ENCODE measurements at places on chromosomes 2 and 18. TPM values are rescaled to one million over a fixed set of nuclear protein-coding genes. Genes with fewer than 3 reads are reported as not detected.

GRCh38 chr2:241386519-241386918 is 30.4 kb downstream of the FARP2 start:
- DNase-seq: no peak

GRCh38 chr2:8116661-8117060 is 565.2 kb upstream of the ID2 start:
- DNase-seq: no peak

DNA sequence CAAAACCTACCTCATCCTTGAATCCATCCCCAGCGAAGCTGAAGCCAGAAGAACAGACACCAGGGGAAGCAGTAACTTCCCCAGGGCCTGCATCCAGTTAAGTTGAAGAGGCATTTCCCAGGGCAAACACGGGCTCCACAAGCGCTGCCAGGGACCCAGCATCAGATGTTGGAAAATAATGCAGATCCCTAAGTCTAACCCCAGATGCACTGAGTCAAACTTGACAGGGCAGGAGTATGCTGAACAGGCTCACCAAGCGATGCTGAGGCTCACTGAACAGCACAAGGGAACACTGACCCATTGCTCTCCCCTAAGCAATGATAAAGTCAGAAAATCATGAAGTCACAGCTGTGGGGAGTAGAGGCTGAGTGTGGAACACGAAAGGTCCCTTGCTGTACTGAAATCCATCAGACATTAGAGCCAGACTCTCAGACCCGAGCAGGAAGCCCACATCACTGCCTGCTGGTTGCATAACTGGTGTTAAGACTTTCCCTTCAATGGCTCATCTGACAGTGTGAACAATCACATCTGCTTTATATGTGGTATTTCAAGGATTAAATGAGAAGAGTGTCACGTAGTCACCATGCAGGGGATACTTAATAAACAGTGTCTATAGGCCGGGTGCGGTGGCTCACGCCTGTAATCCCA is 36.2 kb downstream of the TNS1 start:
- DNase-seq: no peak

GRCh38 chr2:10559634-10560224 is 111.6 kb upstream of the ODC1 start:
- no peak for DNase-seq

GRCh38 chr2:109120166-109120565 is 8.8 kb upstream of the SH3RF3 start:
- DNase-seq: no peak

DNA sequence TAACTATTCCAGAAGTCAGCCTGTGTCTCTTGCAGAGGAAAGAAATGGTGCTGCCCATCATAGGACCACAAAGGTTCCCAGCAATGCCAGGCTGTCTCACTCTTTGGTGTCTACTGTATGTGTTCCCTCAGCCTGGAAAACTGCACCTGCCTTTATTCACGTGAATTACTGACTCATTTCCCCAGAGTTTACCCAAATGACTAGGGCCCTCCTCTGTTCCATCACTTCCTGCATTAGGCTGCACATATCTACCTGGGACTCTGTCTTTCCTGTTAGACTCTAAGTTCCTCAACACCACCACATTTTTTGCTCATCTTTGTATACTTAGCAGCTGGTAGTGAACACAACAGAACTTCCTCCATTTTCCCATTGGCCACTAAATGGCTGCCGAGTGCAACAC is 188.3 kb downstream of the FHOD3 start:
- DNase-seq: no peak

- DNase-seq: no peak
Observed at GRCh38 chr18:43248610-43249249, 28.6 kb downstream of the SYT4 start.

GRCh38 chr2:44397447-44398175 is 35.9 kb downstream of the CAMKMT start:
- DNase-seq: no peak

DNA sequence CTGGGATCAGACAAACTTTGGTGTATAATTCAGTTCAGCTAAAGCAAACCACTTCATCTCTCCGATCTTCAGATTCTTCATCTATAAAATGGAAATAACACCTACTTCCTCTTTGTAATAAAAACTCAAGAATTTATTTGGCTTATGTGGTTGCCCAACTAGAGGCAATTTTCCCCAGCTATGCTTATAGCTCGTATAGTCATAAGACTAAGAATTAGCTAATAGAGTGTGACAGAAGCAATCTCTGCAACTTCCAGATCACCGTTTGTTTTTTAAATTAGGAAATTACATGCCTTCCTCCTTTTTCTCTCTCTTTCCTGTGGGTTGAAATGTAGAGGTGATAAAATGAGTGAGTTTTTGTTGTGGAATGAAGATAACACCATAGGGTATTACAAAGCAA is 35.3 kb upstream of the KCNF1 start:
- no peak for DNase-seq

DNA sequence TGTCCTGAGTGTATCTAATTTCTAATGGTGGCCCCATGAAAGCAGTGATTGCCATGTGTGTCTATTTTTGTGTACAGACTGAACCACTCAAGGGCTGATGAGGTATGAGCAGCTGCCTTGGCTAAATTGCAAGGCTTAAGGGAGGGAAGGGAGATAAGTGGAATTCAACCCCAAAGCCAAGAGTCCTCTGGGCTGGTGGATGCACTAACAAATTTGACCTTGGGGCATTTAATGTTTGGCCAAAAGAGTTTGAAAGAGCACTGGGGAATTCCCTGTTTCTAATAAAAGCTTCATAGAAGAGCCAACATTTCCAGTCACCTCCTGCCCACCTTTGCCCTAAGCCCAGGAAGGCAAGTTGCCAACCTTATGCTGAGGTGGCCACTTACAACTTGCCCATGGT is 172.1 kb downstream of the SETBP1 start:
- DNase-seq: no peak

- DNase-seq: no peak
Observed at GRCh38 chr2:26754972-26755670, 9.0 kb upstream of the SLC35F6 start.

DNA sequence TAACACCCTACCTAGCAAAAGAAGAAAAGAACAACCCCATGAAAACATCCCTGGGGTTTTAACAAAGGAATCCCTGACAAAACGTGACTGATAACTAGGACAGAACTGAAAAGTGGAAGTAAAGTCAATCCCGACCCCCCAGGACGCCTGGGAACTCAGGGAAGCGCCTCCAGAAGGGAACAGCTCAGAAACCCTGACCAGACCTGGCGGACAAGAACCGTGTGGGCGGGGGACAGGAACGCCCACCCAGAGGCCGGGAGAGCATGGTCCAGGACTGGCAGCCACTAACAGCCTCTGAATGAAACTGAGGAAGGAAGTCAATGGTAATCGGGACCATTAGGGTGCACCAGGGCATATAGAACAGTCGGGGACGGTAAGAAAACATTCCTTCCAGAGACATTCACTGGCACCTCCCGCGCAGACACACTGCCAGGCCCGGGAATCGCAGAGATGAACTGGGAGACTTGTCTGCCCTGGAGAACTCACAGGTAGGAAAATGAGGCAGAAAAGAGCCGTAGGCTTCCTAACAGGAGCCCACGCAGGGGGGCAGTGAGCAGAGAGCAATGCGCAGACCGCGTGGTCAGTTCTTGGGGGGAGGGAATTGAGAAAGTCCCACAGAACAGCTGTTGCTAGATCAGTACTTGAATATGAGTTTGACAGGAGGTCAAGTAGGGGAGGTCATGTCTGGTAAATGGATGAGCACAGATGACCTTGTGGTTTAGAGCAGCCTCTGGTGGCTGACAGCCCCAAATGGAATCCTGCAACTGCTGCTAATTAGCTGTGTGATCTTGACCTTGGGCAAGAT is 1.3 kb upstream of the TBC1D8 start:
- DNase-seq: no peak

GRCh38 chr18:64097497-64097896 is 51.4 kb downstream of the LINC00305 start:
- DNase-seq: no peak

GRCh38 chr2:226234187-226234586 is 565.4 kb downstream of the IRS1 start:
- no peak for DNase-seq

DNA sequence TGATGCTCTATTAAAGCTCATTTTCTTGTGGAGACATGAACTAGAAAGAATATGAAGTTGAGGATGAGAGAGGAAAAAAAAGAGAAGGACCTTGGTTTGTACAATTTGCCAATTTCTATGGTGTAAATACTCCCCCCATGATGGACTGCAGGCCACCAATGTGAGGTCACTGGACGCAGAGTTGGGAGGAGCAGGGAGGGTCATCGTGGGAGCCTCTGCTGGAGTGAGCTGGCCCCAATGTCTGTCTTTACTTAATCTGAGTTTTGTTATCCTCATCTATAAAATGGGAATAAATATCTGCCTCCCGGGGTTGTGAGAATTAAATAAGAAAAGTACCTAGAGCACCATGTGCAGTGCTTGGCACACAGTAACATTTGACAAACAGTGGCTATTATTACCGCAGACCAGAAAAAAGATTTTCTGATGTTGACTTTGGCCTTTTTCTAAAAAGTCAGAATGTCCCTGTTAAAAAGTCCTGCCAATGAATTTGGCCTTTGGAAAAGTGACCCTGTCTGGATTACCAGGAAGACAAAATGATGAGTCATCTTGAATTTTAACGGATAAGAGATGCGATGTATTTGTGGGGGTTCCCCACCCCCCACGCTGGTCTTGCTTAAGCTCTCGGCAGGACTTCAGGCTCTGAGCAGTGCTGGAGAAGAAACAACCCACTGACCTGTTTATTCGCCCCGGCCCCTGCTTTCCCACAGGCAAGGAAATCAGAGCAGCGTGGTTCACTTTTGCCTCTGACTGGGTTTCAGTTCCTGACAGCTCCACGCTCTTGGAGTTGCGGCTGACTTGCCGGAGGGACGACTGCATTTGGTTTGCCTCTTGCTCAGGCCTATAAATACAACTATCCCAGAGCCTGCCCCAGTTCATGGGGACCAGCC is 50.3 kb upstream of the FOSL2 start:
- DNase-seq: peak; percentile 23

DNA sequence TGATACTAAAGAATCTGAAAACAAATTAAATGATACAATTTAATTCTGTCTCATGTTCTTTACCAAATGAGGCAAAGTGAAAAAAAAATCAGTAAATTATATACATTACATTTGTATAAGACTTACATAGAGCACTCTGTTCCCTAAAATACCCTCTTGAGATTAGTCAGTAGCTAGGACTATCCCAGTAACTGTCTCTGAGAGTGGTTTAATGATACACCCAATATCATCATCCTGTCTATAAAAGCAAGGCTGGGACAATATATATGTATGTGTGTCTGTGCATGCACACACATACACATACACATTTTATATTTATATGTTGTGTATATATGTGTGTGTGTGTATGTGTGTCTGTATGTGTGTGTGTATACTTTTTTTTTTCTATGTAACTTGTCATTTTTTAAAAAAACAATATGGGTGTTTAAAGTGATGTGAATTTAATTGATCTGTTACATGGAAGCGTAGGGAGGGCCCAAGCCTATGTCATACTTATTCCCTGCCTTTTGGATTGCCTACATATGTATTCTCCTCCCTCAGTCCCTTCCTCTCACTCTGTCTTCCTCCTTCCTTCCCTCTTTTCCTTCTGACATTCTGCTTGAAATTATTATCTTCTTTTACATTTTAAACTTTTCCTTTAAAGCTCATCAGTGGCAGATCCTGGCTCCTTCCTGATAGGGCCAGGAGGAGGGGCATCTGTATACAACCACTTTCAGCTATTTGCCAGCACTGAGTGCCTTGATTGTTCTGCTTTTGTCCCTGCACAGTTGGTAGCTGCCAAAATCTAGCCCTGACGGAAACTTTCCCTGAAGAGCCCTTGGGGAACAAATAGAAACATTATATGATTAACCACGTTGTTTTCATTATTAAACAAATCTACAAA is 6.8 kb downstream of the ASXL3 start:
- no peak for DNase-seq

DNA sequence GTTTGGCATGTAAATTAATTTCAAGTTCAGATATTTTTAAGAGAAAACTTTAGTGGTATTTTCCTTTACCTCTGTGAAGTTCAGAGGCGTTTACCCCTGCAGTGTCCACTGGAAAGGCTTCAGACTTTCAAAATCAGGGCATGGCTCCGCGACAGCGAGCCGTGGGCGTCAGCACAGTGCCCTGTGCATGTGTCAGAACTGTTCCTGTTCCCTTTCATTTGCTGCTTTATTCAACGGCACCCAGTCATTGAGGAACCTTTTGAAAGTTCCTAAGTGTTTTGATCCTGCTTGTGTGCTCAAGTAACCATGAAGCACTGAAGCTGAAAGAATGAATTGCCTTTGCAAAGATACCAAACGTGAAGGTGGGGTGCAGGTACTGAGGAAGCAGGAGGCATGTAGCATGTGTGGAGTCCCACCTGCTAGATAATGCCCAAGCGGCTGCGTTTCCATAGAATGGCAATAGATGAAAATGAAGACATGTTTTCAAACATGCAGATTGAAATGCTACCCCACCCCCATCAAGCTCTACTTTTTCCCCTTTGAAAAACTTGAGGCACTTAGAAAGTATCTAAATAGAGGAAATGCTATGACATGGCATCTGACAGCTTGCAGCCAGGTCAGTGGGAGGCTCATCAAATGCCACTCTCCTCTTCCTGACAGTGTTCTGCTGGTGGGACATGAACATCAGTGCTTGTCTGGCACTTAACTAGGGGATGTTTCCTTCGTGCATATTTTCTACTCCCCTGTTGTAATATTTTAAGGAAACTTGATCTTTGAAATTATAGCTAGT is 148.6 kb downstream of the ZNF236 start:
- DNase-seq: no peak

GRCh38 chr2:64978514-64979268 is 10.5 kb upstream of the SLC1A4 start:
- no peak for DNase-seq

- DNase-seq: no peak
Observed at GRCh38 chr2:134758633-134759032, 39.8 kb upstream of the TMEM163 start.

DNA sequence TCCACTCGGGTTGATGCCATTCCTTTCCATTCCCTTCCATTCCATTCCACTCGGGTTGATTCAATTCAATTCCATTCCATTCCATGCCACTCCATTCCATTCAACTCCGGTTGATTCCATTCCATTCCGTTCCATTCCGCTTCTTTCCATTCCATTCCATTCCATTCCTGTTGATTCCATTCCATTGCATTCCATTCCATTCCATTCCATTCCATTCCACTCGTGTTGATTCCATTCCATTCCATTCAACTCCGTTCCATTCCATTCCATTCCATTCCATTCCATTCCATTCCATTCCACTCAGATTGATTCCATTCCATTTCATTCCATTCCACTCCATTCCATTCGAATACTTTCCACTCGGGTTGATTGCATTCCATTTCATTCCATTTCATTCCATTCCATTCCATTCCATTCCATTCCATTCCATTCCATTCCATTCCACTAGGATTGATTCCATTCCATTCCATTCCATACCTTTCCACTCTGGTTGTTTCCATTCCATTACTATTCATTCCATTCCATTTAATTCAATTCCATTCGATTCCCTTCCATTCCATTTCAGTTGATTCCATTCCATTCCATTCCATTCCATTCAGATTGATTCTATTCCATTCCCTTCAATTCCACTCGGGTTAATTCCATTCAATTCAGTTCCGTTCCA is 1141.8 kb downstream of the RPIA start:
- no peak for DNase-seq

The HOXD10 gene
- not detected for polyA plus RNA-seq

The GAREM2 gene
- 8.0 TPM for polyA plus RNA-seq

The B3GNT2 gene
- polyA plus RNA-seq: 29.6 TPM

The OTOF gene
- polyA plus RNA-seq: not detected

The SPEG gene
- polyA plus RNA-seq: 23.3 TPM

The PRR30 gene
- not detected for polyA plus RNA-seq

The RAB12 gene
- polyA plus RNA-seq: 55.6 TPM

The IL18R1 gene
- 3.0 TPM for polyA plus RNA-seq
